ENCODE measurements at places on chromosomes 5 and 9. TPM values are rescaled to one million over a fixed set of nuclear protein-coding genes. Genes with fewer than 3 reads are reported as not detected.

GRCh38 chr5:68279984-68280383 lies 64.4 kb downstream of the PIK3R1 start:
- DNase-seq = no peak

Gene C9
- not detected for total RNA-seq

DNA sequence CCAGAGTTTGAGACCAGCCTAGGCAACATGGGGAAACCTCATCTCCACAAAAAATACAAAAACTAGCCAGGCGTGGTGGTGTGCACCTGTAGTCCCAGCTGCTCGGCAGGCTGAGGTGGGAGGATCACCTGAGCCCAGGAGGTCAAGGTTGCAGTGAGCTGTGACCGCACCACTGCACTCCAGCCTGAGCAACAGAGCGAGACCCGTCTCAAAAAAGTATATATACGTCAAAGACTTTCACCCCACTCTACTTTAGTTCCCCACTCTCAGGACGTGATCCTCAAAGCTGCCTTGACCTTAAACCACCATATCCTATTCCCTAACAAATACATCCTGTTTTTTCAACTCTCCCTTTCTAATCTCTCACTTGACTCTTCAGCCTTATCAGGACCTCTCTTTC lies 41.0 kb downstream of the PCDHGC5 start:
- no peak for DNase-seq

- DNase-seq = peak; percentile 68
Measured at GRCh38 chr9:8857068-8857925, 1057.7 kb upstream of the DMAC1 start.

Gene AJM1
- 5.0 TPM for total RNA-seq

All from heart left ventricle (tissue), 16 donors.